ENCODE measurements at places on chromosomes 3 and 15.

DNA sequence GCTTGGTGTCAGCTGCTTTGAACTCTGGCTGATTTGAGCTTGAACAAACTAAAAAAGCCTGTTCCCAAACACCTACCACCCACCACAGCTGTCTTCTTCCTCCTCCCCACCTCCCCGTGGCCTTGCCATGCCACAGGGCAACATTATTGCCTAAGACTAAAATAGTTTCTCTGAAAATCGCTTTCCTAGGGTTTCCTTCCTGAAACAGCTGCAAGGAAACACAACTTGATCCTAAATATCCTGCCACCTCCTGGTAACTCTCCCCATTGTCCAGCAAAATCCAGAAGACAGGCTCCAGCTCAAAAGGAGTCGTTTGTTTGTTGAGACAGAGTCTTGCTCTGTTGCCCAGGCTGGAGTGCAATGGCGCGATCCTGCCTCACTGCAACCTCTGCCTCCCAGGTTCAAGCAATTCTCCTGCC, 193.9 kb upstream of the TPM1 start:
- no peak for DNase-seq

GRCh38 chr3:143263852-143264513, 144.4 kb downstream of the CHST2 start:
- no peak for DNase-seq

- no peak for DNase-seq
These were observed 48.1 kb downstream of the OSBPL10 start for GRCh38 chr3:31932990-31933389.

GRCh38 chr15:72112116-72112515, 5.8 kb downstream of the MYO9A start:
- no peak for DNase-seq

DNA sequence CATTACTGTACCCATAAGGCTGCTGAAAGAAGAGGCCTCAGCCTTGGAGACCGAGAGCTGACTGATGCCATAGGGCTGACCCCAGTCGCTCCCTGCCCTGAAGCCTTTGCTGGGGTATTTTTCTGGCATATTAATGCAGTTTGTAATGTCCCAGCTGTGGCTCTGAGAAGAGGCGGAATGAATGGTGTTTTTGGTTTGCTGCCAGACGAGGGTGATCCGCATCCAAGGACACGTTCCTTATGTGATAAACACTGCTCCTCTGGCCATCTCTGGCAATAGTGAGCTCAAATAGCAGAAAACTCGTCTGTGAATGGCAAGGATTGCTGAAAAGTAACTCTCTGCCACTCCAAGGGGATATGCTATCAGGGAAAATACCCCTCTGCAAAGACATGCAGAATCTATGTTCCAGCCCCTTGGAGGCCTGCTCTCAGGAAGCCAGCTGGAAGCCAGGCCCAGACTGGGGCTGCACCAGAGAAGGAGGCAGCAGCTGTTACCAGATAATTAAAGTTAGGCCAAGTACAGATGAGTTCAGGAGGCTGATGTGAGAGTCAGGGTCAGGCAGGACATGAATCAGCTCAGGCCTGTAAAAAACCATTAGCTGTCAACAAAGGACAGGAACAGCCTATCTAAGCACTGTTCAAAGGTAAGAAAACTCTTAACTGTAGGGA, 28.9 kb upstream of the KLHL6 start:
- DNase-seq: no peak

DNA sequence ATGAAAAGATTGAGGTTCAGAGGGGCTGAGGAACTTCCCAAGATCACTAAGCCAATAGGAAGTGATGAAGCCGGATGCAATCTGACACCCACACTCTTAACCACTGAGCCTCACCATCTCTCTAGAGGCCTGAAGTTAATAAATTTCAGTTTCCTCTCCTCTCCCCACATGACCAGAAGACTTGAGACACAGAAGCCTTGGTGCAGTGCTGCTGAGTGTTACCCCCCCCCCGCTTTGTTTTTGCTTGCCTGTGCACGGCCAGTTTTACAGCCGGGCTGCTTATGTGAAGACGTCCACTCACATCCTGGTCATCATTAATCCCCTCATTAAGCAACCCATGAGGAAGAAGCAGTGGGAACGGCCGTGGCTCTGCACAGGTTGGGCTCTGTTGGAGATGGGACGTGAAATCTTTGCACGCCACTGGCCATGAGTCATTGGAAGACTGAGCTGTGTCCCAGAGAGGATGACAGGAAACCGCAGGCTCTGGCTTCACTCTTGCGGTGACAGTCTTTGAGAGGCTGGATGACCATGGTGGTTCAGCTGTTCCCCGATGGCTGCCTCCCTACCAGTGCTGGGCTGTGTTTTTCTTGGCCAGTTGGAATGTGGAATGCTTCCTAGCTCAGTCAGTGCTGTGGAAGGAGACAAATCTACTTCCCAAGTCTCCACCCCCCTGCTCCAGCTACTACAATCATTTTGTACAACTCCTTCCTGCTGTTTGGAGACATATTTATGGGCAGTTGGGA, 232.6 kb upstream of the LRTM1 start:
- no peak for DNase-seq

GRCh38 chr3:74789111-74789510, 174.7 kb upstream of the CNTN3 start:
- no peak for DNase-seq

DNA sequence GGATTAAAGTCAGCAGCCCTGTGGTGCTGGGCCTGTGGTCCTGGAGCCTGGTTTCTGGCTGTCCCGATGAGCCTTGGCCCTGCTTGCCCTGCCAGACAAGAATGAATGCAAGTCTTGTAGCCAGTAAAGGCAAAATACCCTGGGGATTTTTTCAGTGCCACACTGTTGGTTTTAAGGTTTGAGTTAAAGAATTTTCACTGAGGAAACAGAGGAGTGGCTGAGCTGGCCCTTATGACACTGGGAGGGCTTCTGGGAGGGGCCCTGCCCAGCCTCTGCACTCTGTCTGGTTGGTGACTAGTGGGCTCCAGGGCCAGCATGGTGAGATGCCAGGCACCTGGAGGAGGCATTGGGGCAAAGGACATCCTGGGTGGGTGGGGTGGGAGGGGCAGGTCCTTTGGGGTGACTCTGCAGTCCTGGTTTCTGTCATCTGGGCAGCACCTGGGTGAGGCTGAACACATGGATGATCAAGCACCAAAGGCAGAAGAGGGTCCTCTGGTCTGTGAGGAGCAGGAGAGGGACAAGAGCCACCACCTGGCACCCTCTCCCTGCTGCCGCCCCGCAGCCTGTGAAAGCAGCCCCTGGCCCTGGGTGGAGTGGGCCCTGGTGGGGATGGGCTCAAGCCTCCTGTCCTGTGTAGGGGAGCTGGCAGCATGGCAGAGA, 12.5 kb upstream of the PLA2G4E start:
- DNase-seq: no peak

GRCh38 chr15:33737687-33738601, 230.4 kb upstream of the CHRM5 start:
- DNase-seq: no peak

Data from stimulated activated CD4-positive, alpha-beta T cell treated with anti-CD3 and anti-CD28 coated beads, TNF-alpha, amount 100 ng/mL, for 1 hour (primary cell).